ENCODE measurements at places on chromosomes 3 and 15. TPM values are rescaled to one million over a fixed set of nuclear protein-coding genes. Genes with fewer than 3 reads are reported as not detected.

Gene CPNE9
- total RNA-seq = not detected

Gene CHRFAM7A
- total RNA-seq = 1.5 TPM

Gene POTEB2
- not detected for total RNA-seq

Gene CYP19A1
- total RNA-seq = 0.72 TPM

Gene CFAP100
- not detected for total RNA-seq

Gene PLSCR5
- total RNA-seq = not detected

Gene CHAC1
- total RNA-seq = 19.6 TPM

Gene TMEM266
- total RNA-seq = 0.07 TPM

Gene LARP6
- 51.3 TPM for total RNA-seq

Gene CRELD1
- total RNA-seq = 154 TPM

Gene SLITRK3
- not detected for total RNA-seq

Data from smooth muscle cell of the pulmonary artery (primary cell).